Stimulated activated naive CD8-positive, alpha-beta T cell treated with anti-CD3 and anti-CD28 coated beads, Interleukin-15, amount 100 ng/mL, for 72 hours (primary cell): ENCODE measurements at places on chromosomes 4 and X.

- no peak for DNase-seq
Observed at GRCh38 chr4:168587411-168588125, 90.7 kb downstream of the PALLD start.

- DNase-seq: no peak
Observed at GRCh38 chr4:148834804-148835631, 392.8 kb upstream of the NR3C2 start.

- DNase-seq: no peak
Observed at GRCh38 chr4:22238742-22239141, 277.1 kb downstream of the ADGRA3 start.

DNA sequence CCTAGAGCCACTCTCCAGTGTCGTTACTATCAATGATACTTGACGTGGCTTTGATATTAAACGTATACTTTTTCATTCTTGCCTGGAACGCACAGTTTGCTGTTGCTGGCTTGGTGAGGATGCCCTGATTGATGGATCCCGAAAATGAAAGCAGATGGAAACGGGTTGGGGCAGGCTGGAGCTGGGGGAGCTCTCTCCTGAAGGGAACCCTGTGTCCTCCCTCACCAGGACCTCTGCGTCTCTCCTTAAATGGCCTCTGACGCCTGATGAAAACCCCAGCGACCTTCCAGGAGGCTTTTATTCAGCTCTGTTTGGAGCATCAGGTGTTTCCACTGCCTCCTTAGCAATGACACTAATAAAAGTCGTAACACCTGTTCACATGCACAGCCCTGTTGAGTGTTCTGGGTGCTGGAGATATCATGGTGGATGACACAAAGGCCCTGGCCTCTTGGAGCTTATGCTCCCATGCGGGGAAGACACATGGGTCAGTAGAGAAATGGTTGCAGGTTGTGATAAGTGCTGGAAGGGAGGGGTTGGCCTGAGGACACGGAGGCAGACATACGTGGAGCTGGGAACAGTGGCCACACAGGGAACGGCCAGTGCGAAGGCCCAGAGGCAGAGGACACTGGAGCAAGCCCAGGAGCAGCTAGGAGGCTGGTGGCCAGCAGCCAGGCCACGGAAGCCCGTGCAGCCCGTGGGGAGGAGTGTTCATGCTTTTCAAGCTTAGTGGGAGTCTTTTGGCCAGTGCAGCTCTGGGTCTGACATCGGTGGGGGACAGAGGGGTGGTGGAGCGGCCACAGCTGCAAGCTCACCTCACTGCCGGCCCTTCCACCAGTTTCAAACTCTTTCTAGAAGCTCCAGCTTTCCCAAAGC is 7.5 kb downstream of the MSANTD1 start:
- no peak for DNase-seq

DNA sequence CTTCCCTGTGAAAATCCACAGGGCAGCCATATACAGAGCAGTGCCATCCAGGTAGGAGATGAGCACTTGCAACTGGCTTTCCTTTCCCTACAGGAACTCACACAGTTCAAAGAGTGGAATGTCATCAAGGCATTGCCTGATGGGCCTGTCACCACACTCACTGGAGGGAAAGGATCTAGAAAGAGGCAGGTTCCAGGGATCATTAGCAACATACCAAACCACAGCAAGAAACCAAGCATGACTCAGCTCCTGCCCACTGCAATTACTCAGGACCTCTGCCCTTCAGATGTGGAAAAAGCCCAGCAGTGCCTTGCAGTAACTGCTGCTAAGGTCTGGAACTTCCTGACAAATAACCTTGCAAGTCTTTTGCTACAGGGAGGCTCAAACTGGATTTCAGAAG is 101.2 kb downstream of the ZNF674 start:
- no peak for DNase-seq

GRCh38 chr4:139202991-139203390 is 26.0 kb upstream of the ELF2 start:
- no peak for DNase-seq

GRCh38 chr4:64271601-64272081 is 137.6 kb downstream of the TECRL start:
- DNase-seq: no peak

DNA sequence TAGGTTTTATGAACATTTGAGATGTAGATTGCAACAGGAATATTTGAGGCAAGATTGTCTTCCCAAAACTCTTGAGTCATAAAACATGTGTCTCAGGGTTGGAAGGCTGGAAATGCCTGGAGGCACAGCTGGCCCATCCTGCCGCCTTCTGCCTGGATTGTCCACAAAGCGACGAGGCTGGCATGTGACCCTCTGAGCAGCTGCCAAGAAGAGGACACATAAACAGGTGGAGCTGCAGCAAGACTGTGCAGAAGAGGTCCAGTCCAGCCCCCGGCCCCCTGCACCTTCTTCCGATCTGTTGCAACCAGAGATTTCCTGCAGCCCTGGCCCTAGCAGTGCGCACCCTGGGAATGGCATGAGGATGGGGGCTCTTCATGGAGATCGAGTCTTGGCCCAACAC is 101.9 kb upstream of the BCOR start:
- DNase-seq: no peak

DNA sequence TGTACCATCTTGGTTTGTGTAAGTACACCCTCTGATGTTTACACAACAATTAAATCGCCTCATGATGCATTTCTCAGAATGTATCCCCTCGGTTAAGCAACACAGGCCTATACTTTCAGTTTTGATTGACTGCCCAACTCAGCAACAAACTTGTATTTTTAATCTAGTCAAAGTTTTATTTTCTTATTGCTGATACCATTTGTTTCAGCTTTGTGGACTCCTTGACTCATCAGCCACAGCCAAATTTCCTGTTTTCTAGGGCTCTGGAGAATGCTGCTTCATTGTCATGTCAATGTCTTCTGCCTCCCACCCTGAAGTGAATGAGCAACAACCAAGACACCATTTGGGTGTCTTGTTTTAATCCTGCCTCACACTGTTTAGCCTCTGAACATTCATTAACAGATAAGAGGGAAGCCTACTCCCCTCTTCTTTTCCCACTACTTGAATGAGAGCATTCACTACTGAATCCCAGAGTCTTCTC is 14.0 kb downstream of the BBS12 start:
- DNase-seq: no peak

- no peak for DNase-seq
Observed at GRCh38 chr4:26812049-26812714, 48.5 kb upstream of the STIM2 start.

DNA sequence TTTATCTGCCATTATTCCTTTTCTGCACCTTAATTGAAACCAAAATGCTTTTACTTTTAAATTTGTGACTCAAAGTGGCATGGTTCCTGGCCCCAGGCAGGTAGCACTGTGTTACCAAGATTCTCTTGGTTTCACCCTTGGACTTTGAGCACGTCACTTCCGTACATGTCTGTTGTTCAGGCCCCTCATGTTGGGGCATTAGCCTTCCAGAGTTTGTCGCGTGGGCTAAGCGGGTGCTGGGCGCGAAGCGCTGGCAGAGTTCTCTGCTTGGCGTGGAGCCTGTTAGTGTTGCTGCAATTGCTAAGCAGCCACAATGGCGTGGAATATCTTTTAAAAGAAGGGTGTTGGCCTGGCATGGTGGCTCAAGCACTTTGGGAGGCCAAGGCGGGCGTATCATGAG is 14.0 kb upstream of the TADA2B start:
- DNase-seq: no peak

DNA sequence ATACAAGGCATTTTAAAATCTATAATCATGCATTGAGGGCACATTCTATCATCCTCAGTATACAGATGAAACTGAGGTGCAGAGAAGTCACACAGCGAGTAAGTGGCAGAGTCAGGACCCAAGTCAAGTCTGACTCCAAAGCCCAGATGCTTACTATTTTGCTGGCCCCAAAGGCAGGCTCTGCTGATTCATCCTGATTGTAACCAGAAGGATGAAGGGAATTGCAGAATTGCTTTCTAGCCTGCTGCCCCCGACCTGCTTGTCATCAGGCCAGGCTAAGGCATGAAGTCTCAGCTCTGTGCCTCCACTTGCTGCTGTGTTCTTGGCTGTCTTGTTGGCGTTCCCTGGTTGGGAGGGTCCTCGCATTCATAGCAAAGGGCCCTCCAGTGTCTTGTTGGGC is 62.7 kb downstream of the SLC9A6 start:
- no peak for DNase-seq

- no peak for DNase-seq
Observed at GRCh38 chr4:27020203-27020602, 159.6 kb downstream of the STIM2 start.

- DNase-seq: no peak
Observed at GRCh38 chr4:130172156-130172555, 1076.2 kb downstream of the C4orf33 start.

DNA sequence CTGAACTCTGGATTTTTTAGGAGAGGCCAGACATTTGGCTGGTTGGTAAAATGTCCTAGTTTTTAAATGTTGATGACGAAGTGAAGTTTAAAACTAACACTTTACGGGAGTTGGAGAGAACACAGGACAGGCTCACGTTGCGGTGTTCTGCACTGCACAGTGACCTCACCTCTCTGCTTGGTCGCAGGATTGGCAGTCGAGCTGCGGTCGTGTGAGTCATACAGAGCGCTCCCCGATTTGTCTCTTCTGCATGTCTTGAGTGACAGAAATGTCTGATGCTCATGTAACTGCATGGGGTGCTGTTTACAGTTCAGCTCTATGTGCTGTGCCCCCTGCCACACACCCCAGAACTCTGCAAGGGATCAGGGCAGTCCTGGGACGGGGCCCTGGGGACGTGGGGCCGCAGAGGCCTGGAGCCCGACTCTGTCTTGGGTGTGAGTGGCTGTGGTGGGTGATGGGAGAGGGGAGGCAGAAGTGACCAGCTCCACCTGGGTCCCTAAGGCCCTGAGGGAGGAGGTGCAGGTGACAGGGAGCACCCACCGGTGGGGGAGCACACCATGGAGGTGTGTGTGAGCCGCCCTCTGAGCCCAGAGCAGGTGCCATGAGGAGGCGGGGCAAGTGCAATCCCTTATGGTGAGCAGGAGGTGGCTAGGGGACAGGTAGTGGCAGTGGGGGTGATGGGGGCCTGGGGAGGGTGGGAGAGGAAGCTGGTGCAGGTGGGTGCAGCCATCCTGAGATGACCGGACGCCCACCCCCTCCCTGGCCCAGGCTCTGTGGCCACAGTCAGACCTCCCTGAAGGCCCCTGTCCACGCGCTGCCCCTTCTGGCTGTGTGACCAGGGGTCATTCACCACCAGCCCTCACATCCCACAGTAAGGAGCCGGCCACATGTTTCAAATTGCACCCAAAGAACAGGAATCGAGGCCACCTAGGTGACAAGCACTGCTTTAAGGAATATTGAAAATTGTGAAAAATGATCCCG is 77.9 kb upstream of the ADRA2C start:
- DNase-seq: no peak

- no peak for DNase-seq
Observed at GRCh38 chrX:47637546-47638195, 7.9 kb upstream of the CFP start.

- no peak for DNase-seq
Observed at GRCh38 chr4:173490817-173491528, 39.1 kb downstream of the HAND2 start.

- no peak for DNase-seq
Observed at GRCh38 chr4:101823864-101824263, 33.3 kb downstream of the BANK1 start.
